ENCODE measurements at places on chromosomes 2 and 18. TPM values are rescaled to one million over a fixed set of nuclear protein-coding genes. Genes with fewer than 3 reads are reported as not detected.
A peak's percentile ranks its signal among the peaks of the same experiment; 100 is the strongest.

DNA sequence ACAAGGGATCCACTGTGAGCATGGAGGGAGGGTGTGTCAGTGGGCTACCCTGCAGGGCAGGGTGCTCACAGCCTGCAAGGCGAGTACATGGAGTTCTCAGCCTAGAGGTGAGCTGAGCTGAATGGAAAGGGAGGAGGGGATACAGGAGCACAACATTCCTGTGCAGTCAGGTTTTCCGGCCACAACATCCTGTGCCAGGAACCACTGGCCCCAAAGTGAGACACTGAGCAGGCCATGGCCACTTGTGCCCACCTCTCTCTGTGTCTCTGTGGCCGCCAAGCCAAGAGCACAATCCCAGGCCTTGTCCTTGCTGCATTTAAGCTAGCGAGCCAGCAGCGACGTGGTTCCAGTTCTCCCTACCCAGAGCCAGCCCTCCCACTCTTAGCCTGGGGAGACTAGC is 6.1 kb downstream of the DOK1 start:
- H3K4me3 ChIP-seq = no peak overlapping the region
- H3K27me3 ChIP-seq = no peaks in the 10 kb centered on the region
- H3K4me1 ChIP-seq = peaks cover under 1% of the 10 kb centered on the region
- H3K27ac ChIP-seq = no peak overlapping the region

DNA sequence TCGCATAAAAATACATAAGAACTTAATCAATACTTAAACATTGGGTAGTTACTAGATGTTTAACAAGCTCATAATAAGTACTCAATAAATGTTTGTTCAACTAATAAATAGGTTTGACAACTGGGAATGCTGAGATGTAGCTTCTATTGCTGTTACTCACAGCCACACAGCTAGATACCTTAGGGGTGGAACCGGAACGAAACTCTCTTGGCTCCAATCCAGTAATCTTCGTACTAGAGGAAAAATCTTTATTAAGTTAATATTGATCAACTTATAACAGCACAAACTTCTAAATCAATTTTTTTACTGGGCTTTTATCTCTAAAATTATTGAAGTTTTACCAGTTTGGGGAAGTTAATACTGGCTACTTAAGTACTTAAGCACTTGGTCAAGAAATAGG is 247.8 kb downstream of the PAX3 start:
- DNase-seq = no peak
- no peaks in the 10 kb centered on the region for H3K36me3 ChIP-seq
- no peaks in the 10 kb centered on the region for H3K27me3 ChIP-seq
- H3K4me1 ChIP-seq = no peaks in the 10 kb centered on the region
- no peak overlapping the region for H3K27ac ChIP-seq
- no peak overlapping the region for H3K4me3 ChIP-seq

DNA sequence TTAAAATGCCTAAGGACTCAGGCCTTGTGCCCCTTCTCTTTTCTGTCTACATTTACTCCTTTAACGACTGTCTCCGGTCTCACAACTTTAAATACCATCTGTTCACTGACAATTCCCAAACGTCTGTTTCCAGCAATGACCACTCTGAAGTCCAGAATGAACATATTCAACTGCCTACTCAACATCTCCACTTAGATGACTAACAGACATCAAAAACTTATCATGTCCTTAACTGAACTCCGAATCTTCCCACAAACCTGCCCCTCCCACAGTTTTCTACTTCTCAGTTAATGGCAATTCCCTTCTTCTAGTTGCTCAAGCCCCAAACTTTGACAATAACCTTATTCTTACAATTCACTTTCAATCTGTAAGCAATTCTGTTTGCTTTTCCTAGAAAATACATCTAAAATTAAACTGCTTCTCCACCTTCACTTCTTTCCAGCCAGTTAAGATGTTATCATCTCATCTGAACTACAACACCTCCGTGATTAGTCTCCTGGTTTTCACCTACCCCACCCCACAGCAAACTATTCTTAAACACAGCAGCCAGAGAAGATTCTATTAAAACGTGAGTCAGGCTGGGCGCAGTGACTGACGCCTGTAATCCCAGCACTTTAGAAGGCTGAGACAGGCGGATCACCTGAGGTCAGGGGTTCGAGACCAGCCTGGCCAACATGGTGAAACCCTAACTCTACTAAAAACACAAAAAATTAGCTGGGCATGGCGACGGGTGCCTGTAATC is 2.8 kb downstream of the C1D start:
- no peaks in the 10 kb centered on the region for H3K27me3 ChIP-seq
- H3K4me1 ChIP-seq = peaks cover 40% of the 10 kb centered on the region
- DNase-seq = no peak
- no peak overlapping the region for H3K27ac ChIP-seq
- no peak overlapping the region for H3K4me3 ChIP-seq

DNA sequence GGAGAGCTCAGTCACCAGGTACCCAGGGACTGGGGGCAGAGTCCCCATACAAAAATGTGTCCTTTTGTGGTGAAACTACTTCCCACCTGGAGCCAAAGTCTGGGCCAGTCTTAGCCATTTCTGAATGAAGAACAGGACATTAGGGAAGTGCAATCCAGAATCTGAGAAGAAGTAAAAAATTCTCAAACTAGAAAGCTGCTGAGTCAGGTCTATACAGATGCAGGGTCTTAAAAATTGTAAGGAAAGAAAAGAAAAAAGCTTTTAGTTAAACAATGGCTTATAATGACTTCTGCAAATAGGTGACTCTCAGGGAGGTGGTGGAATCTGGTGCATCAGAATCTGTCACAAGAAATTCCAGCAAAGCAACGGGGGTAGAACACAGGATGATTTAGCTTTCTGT is 13.5 kb downstream of the ZBTB7C start:
- H3K4me1 ChIP-seq = no peaks in the 10 kb centered on the region
- no peak overlapping the region for H3K27ac ChIP-seq
- no peaks in the 10 kb centered on the region for H3K27me3 ChIP-seq

The SLC9A2 gene
- total RNA-seq = not detected

The PARD3B gene
- total RNA-seq = 12.2 TPM

DNA sequence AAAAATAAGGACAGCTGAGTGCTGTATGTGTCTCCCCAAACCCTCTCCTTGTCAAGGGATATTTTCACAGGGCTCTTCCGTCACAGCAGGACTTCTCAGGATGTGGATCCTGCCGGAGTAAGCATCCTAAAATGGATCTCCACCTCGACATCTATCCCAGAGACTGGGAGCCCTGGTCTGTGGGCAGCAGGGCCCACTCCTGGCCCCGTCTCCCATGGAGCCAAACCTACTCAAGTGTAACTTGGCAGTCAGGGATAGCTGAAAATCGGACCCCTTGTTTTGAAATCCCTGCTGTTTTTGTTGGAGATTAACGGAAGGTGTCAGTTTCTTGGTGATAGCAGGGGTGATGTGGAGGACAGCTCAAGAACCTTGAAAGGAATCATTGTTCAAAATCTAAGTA is 109.0 kb upstream of the TWIST2 start:
- no peaks in the 10 kb centered on the region for H3K4me1 ChIP-seq
- H3K27me3 ChIP-seq = no peaks in the 10 kb centered on the region
- no peaks in the 10 kb centered on the region for H3K36me3 ChIP-seq
- H3K27ac ChIP-seq = no peak overlapping the region
- DNase-seq = no peak

The TAF4B gene
- 3.1 TPM for total RNA-seq

DNA sequence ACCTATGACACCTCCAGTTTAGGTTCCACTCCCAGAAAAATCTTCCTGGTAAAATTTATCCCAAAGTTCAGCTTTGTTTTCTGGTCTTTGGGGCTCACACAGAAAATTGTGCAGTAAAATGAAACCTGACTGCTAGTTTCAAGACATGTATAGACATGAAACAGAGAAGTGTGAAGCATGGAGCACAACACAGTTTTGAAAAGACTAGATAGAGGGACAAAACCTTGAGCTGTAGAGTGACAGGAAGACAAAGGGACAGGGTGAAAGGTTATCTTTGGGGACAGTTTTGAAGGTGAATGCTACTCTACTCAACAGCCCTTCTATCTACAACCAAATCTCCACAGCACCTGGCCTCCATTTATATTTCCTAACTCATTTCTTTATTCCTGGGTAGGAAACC is 352.6 kb downstream of the RBM43 start:
- no peaks in the 10 kb centered on the region for H3K36me3 ChIP-seq
- no peak overlapping the region for H3K4me3 ChIP-seq
- no peaks in the 10 kb centered on the region for H3K4me1 ChIP-seq
- H3K27me3 ChIP-seq = no peaks in the 10 kb centered on the region

The PSTPIP2 gene
- 3.4 TPM for total RNA-seq

- no peak overlapping the region for H3K4me3 ChIP-seq
- H3K4me1 ChIP-seq = no peaks in the 10 kb centered on the region
- H3K36me3 ChIP-seq = no peaks in the 10 kb centered on the region
- H3K27me3 ChIP-seq = no peaks in the 10 kb centered on the region
These were observed 411.0 kb upstream of the ACVR2A start for GRCh38 chr2:147433822-147434221.

DNA sequence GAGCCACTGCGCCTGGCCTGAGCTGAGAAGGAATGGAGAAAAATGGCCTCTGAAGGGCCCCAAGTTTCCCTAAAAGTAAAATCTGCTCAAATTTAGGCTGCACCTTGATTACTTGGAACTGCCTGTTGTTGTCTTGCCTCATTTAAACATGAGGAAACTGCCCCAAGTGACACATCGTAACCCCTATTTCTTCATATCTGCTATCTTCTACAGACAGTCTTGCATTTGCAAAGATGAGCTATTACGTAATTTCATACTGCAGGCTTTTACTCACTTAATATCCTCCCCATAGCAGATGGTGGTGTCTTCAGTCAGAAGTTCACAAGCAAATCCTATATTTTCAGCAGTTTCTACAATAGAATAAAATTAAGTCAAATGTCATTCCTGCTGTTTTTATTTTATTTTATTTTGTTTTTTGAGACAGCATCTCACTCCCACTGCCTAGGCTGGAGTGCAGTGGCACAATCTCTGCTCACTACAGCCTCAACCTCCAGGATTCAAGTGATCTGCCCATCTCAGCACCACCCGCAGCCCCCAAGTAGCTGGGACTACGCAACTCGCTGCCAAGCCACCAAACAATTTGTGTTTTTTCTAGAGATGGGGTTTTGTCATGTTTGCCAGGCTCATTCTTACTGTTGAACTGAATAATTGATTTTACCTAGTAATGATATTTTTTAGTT is 45.3 kb upstream of the NARS1 start:
- no peaks in the 10 kb centered on the region for H3K4me1 ChIP-seq
- no peak overlapping the region for H3K4me3 ChIP-seq
- DNase-seq = peak; percentile 46
- H3K27ac ChIP-seq = peak overlapping the region; percentile 27

- H3K27me3 ChIP-seq = no peaks in the 10 kb centered on the region
- no peak overlapping the region for H3K27ac ChIP-seq
- H3K4me1 ChIP-seq = no peaks in the 10 kb centered on the region
- no peaks in the 10 kb centered on the region for H3K36me3 ChIP-seq
- H3K4me3 ChIP-seq = no peak overlapping the region
These were observed 110.2 kb downstream of the CDK15 start for GRCh38 chr2:201916565-201916964.

DNA sequence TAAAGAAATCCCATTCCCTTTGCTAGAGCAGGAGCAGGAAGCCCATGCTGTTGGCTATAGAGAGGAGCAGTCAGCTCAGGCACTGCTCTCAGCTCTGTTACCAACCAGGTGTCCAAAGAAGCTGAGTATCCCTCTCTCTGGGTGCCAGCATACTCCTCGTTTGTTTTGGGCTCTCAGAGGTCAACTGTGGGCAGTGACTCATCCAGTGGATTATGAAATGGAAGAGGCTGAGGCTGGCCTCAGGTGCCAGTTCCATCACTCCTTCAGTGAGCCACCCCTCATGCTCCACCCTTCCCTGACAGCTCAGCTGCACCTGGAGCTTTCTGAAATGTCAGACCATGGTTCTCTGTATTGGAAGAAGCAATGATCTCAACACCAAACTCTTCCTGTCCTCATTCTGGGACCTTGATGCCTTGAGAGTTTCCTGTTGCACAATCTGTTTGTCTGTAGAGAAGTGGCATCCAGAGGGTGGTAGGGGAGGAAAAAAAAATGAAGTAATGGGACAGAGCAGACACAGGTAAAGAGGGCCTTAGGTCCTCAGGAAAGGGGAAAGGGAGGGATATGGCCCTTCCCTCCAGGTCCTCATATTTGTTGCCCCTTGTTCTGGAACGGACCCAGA is 31.2 kb upstream of the EN1 start:
- no peak overlapping the region for H3K27ac ChIP-seq
- no peaks in the 10 kb centered on the region for H3K4me1 ChIP-seq
- no peak for DNase-seq
- H3K36me3 ChIP-seq = no peaks in the 10 kb centered on the region

DNA sequence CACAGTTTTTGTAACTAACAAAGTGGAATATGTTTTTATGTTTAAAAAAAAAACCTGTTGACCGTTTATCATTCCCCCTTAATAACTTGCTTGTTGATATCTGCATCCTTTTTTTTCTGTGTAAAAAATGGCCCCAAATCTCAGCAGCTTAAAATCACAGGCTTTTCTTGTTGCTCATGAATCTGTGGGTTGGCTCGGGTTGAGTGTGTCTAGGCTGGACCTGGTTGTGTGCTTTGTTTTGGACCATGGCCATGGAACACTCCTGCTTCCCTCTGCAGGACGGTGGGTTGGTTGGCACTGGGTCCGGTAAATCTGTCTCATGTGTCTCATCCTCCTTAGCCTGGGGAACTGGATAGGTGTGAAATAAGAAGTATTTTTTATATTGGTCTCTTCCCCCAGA is 139.0 kb upstream of the LINC00305 start:
- H3K27ac ChIP-seq = no peak overlapping the region
- DNase-seq = no peak
- H3K4me3 ChIP-seq = no peak overlapping the region
- no peaks in the 10 kb centered on the region for H3K36me3 ChIP-seq

The IGFBP5 gene
- total RNA-seq = 554 TPM

DNA sequence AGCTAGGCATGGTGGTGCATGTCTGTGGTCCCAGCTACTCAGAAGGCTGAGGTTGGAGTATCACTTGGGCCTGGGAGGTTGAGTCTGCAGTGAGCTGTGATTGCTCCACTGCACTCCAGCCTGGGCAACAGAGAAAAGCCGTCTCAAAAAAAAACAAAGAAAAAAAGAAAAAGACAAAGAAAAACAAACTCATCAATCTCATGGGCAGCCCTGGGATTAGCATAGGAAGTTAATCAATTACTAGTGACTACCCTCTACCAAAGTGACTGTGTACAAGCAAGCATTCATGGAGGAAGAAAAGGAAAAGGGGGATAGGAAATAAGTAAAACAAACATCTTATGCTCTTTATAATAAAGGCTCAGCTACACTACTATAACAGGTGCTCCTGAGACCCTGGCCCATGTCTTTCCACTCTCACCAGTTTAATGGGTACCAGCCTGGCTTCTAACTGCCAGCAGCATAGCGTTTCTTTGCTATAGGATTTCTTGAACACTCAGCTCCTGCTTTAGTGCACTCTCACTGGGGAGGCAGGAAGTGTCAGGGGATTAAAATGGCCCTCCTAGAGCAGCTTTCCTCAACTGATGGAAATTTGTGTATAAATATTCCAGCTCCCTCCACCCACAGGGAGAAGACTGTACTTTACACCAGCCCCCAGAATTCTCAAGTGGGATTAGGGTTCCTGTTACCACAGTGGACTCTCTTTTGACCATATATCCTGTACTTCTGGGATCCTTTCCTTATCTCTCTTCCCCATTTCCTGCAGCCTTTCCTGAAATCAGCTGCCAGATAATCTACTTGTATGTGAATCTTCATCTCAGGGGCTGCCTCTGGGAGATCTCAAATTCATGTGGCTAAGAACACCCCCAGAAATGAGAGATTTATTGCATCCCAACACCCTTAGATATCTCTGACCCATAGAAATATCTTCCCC is 91.3 kb upstream of the GLS start:
- H3K27ac ChIP-seq = no peak overlapping the region
- no peaks in the 10 kb centered on the region for H3K27me3 ChIP-seq
- DNase-seq = no peak
- H3K4me1 ChIP-seq = no peaks in the 10 kb centered on the region
- H3K4me3 ChIP-seq = no peak overlapping the region
- H3K36me3 ChIP-seq = no peaks in the 10 kb centered on the region
